CD8-positive, alpha-beta memory T cell (primary cell): ENCODE measurements at places on chromosomes 7 and 10.

- DNase-seq = no peak
These were observed 61.7 kb upstream of the KLF6 start for GRCh38 chr10:3846736-3847135.

DNA sequence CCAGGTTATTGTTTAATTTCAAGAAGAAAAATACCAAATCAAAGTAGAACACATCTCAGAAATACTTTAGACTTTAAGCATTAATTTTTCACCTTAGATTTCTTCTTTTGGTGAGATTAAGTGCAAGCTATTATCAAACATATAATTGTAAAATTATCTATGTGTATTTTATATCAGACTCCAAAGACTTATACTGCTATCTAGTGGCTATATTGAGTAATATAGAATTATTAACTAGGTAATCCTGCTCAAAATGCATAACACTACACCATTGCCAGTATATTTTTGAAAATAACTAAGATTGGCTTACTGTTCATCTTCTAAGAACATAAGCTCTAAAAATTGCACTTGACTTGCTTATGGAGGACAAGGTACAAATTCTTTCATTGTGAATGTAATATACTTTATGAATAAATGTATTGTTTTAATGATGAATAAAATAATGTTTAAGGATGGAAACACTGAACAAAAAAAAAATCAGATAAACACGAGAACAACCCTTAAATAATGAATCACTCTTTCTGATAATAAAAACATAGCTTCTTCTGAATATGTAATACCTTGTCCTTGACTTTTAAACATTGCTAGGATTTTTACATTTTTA lies 86.7 kb upstream of the GNAI1 start:
- DNase-seq = no peak

- no peak for DNase-seq
These were observed 555.9 kb upstream of the DPP6 start for GRCh38 chr7:153496257-153496656.

GRCh38 chr10:34061841-34062240 lies 727.4 kb upstream of the NRP1 start:
- no peak for DNase-seq
